Right ventricle myocardium inferior (tissue), 1 donor: ENCODE measurements at places on chromosomes 6 and 20. TPM values are rescaled to one million over a fixed set of nuclear protein-coding genes. Genes with fewer than 3 reads are reported as not detected.

The EBF4 gene
- total RNA-seq = 4.7 TPM

The SGK2 gene
- total RNA-seq = 1.1 TPM

The PRSS16 gene
- total RNA-seq = 0.16 TPM

The NOX3 gene
- total RNA-seq = not detected

The RIMS1 gene
- total RNA-seq = 1.3 TPM

The HDGFL1 gene
- not detected for total RNA-seq

The TLDC2 gene
- total RNA-seq = not detected

The MCM8 gene
- total RNA-seq = 6.4 TPM

The SYNDIG1 gene
- total RNA-seq = 15.8 TPM
